ENCODE measurements at places on chromosomes 11 and 22. TPM values are rescaled to one million over a fixed set of nuclear protein-coding genes. Genes with fewer than 3 reads are reported as not detected.

Gene DEPDC7
- 0.90 TPM for total RNA-seq

Gene LRRC74B
- total RNA-seq, result not detected

Gene PARVA
- total RNA-seq, result 7.6 TPM

Gene GPR83
- total RNA-seq, result under 0.01 TPM

Gene PLAAT4
- 0.79 TPM for total RNA-seq
